ENCODE measurements at places on chromosomes 3 and 15.

DNA sequence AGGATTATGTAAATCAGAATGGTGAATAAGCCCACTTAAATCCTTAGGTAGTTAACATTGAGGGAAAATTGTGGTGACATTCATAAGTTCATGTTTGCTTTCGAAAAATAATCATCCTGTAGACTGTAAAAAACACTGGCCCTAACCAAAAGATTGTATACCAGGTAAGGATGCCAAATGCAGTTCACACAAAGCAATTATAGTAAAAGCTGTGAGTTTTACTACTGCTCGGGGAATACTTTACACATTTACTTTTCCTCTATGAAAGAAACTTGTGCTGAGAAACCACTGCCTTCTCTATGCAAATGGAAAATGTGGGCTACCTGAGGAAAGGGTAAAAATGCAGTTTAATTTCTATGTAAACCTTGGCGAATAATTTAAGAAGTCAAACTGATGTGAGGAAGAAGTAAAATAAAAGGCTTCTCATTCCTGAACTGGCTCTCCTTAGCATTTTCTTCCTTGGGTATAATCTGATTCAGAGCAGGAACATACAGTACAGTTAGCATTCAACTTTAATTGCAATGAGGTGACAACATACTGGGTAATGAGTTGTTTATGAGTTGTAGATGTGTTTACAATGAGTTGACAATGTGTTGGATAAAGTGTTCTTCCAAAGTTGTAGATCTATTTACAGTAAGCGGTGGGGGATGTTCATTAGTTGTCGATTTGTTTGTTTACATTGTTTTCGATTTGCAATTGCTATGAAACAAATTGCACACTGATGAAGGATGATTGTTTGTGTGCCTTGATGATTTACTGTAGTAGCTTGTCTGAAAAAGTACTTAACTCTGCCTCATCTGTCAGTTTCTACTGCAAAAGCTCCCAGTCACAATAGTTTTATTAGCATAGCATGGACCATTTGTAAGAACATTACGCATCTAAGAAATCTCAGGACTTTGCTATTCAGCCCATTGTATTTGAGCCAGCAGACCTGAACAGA is 453.0 kb upstream of the DPH6 start:
- no peak for DNase-seq

GRCh38 chr3:167467848-167468611 is 5.8 kb downstream of the SERPINI2 start:
- DNase-seq = no peak

GRCh38 chr3:119395923-119396358 is 67.5 kb downstream of the TMEM39A start:
- DNase-seq = no peak

DNA sequence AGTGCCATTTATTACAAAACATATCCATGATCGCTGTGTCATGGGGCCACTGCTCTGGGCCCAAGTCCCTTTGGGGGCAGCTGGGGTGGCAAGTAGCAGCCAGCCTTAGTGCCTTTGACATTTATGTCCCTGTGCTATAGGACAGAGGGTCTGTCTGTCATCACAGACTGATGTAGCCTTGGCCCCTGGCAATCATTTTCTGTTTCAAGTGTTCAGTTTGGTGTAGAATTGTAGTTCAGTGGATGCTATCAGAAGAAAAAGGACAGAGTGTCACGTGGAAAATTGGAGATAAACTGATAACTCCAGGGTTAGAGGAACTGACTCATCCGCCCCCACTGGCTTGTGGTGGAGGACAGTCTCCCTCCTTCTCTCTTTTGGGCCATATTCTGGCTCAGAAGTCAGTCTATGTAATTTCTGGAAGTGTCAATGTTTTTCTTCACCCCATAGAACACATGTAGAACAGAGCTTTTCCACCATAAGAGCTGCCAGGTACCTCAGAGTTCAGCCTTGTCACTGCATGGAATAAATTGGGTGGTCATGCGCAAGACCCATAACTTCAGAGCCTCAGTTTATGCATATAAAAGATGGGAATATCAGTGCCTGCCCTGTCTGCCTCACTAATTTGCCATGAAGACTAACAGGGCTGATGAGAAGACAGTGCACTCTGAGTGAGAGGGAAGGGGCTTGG is 4.5 kb upstream of the MRPS22 start:
- DNase-seq = no peak

DNA sequence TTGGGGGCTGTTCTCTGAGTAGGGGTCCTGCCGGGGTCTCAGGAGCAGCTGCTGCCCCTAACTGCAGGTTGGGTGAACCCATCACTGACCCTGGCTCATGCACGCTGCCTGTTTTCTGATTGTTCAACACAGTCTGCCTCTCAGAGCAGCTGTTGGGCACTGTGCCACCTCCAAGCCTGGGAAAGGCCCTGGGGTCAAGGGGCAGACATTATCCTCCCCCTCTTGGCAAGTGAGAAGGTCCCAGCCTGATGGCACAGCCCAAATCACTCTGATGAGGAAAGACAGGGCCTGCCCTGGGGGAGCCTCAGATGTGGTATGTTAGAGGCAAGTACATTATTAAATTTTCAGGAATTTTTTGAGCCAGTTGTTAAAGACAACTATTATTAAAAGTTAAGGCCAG is 14.1 kb upstream of the GNAT1 start:
- DNase-seq = no peak

- DNase-seq = no peak
Observed at GRCh38 chr15:41647262-41647661, 12.9 kb upstream of the MGA start.

- no peak for DNase-seq
Observed at GRCh38 chr3:195101927-195102608, 168.9 kb downstream of the XXYLT1 start.

GRCh38 chr15:39226169-39226937 is 354.5 kb upstream of the THBS1 start:
- no peak for DNase-seq

GRCh38 chr3:127849368-127849767 is 27.1 kb upstream of the MGLL start:
- DNase-seq = no peak

- DNase-seq = peak; percentile 74
Observed at GRCh38 chr15:98311566-98312188, 336.7 kb upstream of the IGF1R start.

GRCh38 chr3:136149667-136150066 is 46.5 kb downstream of the MSL2 start:
- no peak for DNase-seq

DNA sequence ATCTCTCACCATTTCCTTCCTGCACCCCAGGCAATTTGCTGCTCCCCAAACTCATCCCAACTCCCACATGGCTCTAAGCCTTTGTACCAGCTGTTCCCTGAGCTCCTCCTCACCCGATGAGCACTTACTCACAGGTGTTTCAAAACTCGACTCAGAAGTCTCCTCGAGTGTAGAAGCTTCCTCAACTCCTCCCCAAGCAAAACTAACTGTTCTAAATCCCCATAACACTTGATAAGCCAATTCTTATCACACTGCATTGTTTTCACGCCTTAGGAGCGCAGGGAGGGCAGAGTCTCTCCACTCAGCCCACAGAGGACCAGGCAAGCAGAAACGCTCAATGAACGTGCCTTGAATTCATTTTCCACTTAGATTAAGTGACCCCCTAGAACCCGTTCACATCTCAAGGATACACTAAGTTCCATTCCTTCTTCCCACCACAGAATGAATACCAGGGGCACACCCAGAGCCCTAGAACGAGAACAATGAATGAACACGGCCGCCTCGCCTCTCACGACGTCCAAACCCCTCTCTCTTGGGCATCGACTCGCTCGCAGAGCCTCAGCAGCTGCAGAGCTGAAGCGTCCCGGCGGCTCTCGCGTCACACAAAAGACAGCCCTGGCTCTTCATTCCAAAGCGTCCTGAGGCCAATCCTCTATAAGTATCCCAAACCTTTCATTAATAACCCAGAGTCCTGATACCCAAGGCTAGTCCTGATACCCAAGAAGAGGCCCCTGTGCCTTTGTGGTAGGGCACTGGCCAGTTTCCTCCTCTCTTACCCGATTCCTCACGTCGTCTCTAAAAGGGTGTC is 1.1 kb downstream of the RAF1 start:
- peak; percentile 55 for DNase-seq

GRCh38 chr15:80447077-80447476 is 42.9 kb downstream of the ARNT2 start:
- no peak for DNase-seq

DNA sequence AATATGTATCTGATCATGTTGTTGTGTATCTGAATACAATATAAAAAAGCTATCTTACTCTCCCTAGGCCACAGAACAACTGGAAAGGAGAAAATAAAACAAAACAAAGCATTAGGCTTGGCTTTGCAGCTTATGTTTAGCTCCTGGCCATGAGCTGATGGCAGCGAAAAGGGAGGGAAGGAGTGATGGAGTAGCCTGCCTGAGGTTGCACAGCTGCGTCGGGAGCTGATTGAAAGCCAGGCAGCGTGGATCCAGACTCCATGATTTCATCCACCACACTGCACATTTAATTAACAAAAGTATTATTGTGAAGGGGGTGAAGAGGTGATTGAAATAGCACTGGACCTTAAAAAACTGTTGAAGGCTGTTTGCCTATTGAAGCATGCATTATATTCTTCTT is 212.2 kb downstream of the GABRG3 start:
- DNase-seq = no peak

GRCh38 chr15:73375012-73375411 is 6.3 kb upstream of the HCN4 start:
- no peak for DNase-seq

DNA sequence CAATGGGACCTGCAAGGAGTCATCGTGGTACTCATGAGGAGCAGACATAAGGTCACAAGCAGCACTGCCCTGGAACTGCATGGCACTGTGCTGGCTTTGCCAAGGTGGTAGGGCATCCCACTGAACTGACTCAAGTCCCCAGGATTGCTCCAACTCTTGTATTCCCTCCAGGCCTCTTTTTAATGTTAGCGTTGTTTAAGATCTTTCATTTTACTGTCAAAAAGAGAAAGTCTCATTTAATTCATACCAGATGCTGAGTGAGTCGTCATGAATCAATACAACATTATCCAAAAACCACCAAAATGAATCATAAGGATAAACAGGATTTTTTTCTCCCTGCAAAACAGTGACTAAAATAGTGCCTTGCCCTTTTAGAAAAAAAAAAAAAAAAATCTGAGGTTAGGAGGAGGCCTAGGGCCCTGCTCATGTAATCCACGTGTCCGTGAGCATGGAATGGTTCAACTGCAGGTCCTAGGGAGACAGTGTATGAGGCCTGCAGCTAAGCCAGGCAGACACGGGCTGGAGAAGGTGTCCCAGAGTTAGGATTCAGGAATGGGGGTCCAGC is 36.7 kb upstream of the BLM start:
- DNase-seq = no peak

DNA sequence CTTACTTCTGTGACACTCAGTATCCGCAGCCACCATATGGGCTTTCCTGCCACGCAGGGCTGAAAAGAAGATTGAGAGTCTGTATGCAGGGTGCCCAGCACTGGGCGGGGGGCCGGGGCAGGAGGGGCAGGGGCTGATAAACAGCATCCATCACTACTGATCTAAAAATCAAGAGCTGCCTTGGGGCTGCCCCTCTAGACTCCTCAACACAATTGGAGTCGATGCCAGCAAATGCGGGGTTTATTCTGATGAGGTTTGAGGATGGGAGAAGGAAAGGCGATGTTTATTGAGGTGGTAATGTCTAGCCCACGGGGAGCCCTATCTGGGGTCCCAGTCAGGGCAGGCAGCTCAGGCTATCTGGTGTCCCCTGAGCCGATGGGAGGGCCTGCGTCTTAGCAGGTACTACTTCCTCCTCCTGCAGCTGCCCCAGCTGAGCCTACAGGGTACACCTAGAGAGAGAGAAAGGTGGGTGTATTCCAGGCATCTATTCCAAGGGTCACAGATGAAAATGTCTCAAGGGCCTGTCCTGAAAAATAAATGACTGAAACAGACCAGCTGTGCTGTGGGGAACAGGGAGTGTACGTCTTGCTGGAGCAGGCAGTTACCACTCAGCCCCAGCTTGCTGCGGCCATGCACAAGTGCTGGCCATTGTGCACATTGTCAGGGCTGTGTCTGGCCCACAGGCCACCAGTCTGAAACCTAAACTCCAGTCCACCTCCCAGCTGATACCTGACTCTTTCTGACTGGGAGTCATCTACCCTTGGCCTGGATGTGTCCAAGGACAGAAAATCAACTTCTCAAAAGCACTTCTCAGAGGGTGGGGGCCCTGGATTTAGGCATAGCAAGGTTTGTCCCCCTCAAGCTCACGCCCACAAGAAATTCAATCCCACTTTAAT is 19.5 kb downstream of the ISG20 start:
- no peak for DNase-seq

DNA sequence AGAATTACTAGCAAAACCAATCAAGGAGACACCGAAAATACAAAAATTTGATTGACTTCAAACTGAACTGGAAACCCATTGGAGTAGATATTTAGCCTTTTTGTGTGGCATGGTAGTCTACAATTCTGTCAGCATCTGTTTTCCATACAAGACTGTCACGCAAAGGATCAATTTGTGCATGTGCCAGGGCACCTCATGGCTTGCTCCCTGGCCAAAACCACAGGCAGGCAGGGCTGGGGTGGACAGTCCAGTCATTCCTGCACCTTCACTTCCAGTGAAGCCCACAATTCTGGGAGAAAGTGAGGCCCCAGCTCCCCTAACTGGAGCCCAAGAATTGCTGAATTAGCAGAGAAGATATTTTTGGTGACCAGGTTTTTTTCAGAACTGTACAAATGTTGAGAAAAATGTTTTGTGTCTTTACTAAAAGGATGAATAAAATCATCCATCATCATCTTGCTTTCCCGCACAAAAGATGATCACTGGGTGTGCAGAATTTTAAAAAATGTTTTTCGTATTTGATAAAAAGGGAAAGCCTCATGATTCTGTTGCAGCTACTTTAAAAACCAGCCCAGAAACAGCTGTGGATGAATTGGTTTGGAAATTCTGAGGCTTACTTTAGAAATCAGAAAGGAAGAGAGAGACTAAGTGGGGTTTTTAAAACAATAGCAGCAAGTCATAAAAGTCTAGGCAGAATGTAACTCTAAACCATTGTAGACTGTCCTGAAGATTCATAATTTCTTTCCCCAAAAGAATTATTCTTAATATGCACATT is 86.4 kb downstream of the PCCB start:
- DNase-seq = no peak

DNA sequence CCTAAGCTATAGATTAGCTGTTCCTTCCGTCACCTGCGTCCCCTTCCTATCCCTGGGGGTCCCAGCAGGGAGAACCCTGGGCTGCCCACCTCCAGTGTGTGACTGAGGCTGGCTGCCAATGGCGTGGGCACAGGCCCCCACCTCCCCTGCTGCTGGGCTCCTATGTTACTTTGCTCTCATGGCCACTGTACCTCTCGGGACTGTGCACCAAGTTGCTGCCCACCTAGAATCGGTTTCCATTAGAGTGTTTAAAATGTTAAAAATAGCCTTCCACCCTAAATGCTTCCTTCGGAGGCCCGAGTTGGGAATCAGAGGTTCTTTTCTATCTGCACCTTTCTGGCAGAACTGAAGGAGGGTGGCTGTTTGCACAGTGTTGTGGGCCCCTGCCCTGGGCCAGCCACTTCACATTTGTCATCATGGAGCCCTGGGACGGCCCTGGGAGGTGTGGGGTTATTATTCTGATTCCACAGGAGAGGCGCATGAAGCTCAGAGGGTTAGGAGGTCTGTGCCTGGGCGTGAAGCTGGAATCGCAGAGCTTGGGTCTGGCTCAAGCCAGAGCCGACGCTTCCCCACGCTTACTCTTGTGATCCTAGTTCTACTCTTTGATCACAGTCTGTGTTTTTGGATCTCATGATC is 29.1 kb downstream of the IRAK2 start:
- no peak for DNase-seq
